ENCODE measurements at places on chromosomes 4 and X. TPM values are rescaled to one million over a fixed set of nuclear protein-coding genes. Genes with fewer than 3 reads are reported as not detected.
A peak's percentile ranks its signal among the peaks of the same experiment; 100 is the strongest.

Gene SPANXB1
- not detected for total RNA-seq

DNA sequence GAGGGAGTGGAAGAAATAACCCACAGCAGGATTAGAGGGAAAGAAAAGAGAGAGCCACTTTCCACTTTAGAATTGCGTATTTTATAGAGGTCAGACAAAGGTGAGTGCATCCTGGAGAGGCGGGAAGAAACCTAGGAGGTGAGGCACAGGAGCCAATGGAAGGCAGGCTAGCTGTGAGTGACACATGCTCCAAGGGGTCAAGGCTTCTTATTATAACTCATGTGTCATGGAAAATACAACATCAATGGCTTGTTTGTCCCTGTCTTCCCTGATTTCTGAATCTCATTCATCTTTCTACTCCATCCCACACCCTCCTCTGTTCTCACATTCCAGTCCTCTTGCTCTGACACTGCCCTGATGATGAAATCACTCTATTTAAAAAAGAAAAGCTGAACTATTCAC lies 14.4 kb downstream of the ANXA3 start:
- no peaks in the 10 kb centered on the region for H3K36me3 ChIP-seq
- no peak overlapping the region for H3K4me3 ChIP-seq
- no peak for DNase-seq
- H3K4me1 ChIP-seq: no peaks in the 10 kb centered on the region
- H3K27me3 ChIP-seq: no peaks in the 10 kb centered on the region

Gene JADE3
- total RNA-seq: 15.5 TPM

Gene RADX
- 13.7 TPM for total RNA-seq

DNA sequence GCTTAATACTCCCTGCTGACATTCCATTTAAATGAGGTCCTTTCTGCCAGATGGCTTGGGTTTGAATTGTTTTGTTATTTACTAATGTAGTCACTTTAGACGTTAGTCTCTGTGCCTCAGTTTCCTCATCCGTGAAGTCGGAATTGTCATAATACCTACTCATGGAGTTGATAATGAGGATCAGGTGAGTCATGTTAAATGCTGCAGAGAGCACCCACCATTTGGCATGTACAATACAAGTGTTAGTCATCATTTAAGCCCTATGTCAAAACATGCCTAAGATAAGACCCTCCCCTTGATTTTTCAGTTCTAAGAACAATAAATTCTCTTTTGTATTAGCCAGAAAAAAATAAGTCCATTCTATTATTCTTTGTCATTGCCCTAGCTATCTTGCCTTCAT lies 534.8 kb upstream of the HTR2C start:
- no peaks in the 10 kb centered on the region for H3K4me1 ChIP-seq
- no peaks in the 10 kb centered on the region for H3K36me3 ChIP-seq
- H3K4me3 ChIP-seq: no peak overlapping the region

DNA sequence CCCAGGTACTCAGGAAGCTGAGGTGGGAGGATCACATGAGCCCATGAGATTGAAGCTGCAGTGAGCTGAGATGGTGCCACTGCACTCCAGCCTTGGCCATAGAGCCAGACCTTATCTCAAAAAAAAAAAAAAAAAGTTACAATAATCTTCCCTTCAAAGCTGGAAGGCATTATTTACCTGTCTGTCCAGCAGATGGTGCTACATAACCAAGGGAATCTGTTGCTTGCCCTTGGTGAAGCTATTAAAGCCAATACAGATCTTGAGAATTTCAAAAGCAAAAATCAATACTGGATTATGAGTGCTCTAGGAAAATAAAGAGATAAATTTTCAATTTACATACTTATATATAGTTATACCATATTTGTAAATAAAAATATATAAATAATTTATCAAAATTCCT lies 25.9 kb downstream of the PKD2 start:
- H3K36me3 ChIP-seq: no peaks in the 10 kb centered on the region
- peak; percentile 48 for DNase-seq
- no peak overlapping the region for H3K4me3 ChIP-seq
- H3K27ac ChIP-seq: no peak overlapping the region
- H3K4me1 ChIP-seq: no peaks in the 10 kb centered on the region

DNA sequence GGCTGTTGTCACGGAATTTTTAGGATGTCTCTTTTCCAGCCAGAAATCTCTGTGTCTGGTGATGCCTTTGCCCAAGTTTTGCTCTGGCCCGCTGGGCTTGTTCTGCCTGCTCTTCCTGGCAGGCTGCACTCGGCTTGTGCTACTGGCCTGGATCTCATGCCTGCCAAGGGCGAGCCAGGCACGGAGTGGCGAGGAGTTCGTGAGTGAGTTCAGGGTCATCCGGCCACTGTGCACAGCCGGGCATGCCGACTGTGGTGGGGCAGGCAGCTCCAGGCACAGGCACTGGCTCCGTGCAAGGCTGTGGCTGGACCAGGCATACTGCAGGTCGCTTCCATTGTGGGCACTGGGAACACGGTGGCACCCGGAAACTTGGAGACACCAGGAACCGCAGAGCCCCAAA lies 129.1 kb downstream of the ARHGAP10 start:
- H3K36me3 ChIP-seq: no peaks in the 10 kb centered on the region
- DNase-seq: no peak
- H3K4me1 ChIP-seq: no peaks in the 10 kb centered on the region
- no peak overlapping the region for H3K27ac ChIP-seq

DNA sequence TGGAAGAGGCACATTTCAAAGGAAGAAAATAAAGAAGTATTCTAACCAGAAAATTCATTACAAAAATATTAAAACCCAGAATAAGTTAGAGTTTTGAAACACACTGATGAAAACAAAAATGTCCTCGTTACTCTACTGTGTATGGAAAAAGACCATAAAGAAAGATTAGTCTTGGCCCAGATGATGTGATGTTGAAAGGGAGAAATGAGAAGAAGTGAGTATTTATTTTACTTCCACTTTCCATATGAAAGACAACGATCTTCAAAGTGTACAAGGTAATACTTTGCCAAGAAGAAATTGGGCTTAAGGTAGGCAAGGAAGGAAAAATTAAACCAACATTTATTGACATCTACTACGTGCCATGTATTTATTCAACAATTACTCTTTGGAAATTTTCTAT lies 48.6 kb upstream of the EMCN start:
- no peaks in the 10 kb centered on the region for H3K27me3 ChIP-seq
- no peaks in the 10 kb centered on the region for H3K36me3 ChIP-seq
- no peak overlapping the region for H3K4me3 ChIP-seq
- H3K27ac ChIP-seq: no peak overlapping the region

DNA sequence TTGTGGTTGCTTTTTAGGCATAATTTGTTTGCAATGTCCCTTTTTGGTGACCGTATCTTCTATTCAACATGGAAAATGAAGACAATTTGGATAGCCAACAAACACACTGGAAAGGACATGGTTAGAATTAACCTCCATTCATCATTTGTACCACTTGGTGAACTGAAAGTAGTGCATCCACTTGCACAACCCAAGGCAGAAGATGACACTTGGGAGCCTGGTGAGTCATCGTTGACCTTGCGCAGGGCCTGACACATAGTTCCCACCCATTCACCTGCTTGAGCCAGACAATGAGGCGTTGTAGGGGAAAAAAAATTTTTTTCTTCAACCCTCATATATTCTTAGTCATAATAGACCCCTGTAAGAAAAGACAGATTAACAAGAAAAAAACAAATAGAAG lies 32.4 kb downstream of the EGF start:
- no peak overlapping the region for H3K27ac ChIP-seq
- no peak for DNase-seq
- H3K27me3 ChIP-seq: no peaks in the 10 kb centered on the region
- no peaks in the 10 kb centered on the region for H3K4me1 ChIP-seq

GRCh38 chr4:94544811-94545210 lies 93.1 kb downstream of the PDLIM5 start:
- H3K4me1 ChIP-seq: no peaks in the 10 kb centered on the region
- peak overlapping the region; percentile 55 for H3K27ac ChIP-seq
- no peaks in the 10 kb centered on the region for H3K27me3 ChIP-seq

Gene P2RY8
- total RNA-seq: not detected

Gene UBA1
- total RNA-seq: 187 TPM

Gene TSPAN5
- total RNA-seq: 26.4 TPM

GRCh38 chrX:123920105-123920785 lies 41.3 kb upstream of the STAG2 start:
- H3K27ac ChIP-seq: no peak overlapping the region
- H3K4me3 ChIP-seq: no peak overlapping the region
- no peak for DNase-seq
- H3K27me3 ChIP-seq: no peaks in the 10 kb centered on the region

- H3K27me3 ChIP-seq: no peaks in the 10 kb centered on the region
- DNase-seq: no peak
- no peak overlapping the region for H3K4me3 ChIP-seq
- no peaks in the 10 kb centered on the region for H3K4me1 ChIP-seq
These were observed 215.0 kb downstream of the SCFD2 start for GRCh38 chr4:53150631-53151488.

- DNase-seq: no peak
- no peak overlapping the region for H3K4me3 ChIP-seq
- H3K27me3 ChIP-seq: no peaks in the 10 kb centered on the region
- H3K27ac ChIP-seq: no peak overlapping the region
These were observed 311.4 kb upstream of the NDST4 start for GRCh38 chr4:115424852-115425251.

GRCh38 chr4:7775396-7775795 lies 164.3 kb downstream of the AFAP1 start:
- no peak for DNase-seq
- no peaks in the 10 kb centered on the region for H3K36me3 ChIP-seq
- no peak overlapping the region for H3K27ac ChIP-seq
- no peaks in the 10 kb centered on the region for H3K27me3 ChIP-seq
- H3K4me1 ChIP-seq: no peaks in the 10 kb centered on the region

Gene ZNF711
- total RNA-seq: 6.4 TPM

- no peak overlapping the region for H3K27ac ChIP-seq
- H3K4me1 ChIP-seq: no peaks in the 10 kb centered on the region
- H3K27me3 ChIP-seq: no peaks in the 10 kb centered on the region
- H3K4me3 ChIP-seq: no peak overlapping the region
- H3K36me3 ChIP-seq: no peaks in the 10 kb centered on the region
- no peak for DNase-seq
These were observed 56.3 kb downstream of the ENOX2 start for GRCh38 chrX:130846746-130847145.

Gene NOX1
- total RNA-seq: not detected

DNA sequence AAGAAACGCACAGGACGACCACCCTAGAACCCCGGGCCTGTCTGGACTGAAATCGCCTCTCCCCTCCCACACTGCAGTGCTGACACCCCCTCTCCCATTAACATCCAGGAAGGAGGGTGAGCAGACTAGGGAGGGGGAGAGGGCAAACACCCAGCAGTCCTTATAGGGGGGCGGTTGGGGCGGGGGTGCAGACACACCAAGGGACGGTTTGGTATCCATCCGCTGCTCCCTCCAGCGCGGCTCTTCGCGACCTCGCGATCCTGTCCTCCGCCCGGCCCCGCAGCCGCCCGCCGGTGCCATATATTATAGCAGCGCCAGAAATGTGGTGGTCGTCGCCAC lies 411 bp upstream of the GPRASP1 start:
- peaks cover 3% of the 10 kb centered on the region for H3K4me1 ChIP-seq
- H3K27ac ChIP-seq: peak overlapping the region; percentile 79
- DNase-seq: no peak
- no peaks in the 10 kb centered on the region for H3K36me3 ChIP-seq
- H3K4me3 ChIP-seq: peak overlapping the region; percentile 52

- H3K4me3 ChIP-seq: no peak overlapping the region
- H3K36me3 ChIP-seq: no peaks in the 10 kb centered on the region
- no peak overlapping the region for H3K27ac ChIP-seq
- DNase-seq: no peak
These were observed 176.1 kb upstream of the PSAPL1 start for GRCh38 chr4:7610841-7611240.

DNA sequence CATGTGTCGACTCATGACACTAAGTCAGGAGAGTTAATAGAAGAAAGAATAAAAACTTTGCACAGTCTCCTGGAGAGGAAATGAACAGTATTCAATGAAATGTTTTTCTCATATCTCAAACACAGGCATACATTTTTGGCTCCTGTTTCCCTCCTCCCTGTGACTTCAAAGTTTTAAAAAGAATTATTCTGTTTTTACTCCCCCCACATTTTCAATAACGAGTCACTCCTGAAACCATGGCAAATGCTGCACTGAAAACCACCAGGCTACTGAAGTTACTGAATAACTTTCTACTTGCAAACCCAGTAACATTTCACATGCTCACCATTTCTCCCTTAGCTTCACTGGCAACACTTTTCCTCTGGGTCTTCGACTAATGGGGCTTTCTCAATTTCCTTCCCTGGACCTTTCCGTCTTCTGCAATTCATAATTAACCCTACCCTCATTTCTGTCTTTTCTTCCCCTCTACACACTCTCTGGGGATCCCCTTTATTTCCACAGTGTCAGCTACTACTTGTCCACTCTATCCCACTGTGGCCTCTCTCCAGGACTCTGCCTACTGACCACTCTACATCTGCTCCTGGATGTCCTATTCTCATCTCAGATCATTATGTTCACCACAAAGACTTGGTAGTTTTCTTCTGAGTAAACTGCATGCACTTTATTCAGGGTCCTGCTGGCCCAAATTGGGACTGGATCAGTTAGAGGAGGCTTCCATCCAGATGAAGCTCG lies 225.8 kb upstream of the ETNPPL start:
- H3K27me3 ChIP-seq: no peaks in the 10 kb centered on the region
- H3K4me1 ChIP-seq: no peaks in the 10 kb centered on the region
- DNase-seq: no peak
- H3K27ac ChIP-seq: no peak overlapping the region
- H3K36me3 ChIP-seq: no peaks in the 10 kb centered on the region
- H3K4me3 ChIP-seq: no peak overlapping the region

Gene ADH6
- not detected for total RNA-seq

Gene YY2
- total RNA-seq: 3.7 TPM

DNA sequence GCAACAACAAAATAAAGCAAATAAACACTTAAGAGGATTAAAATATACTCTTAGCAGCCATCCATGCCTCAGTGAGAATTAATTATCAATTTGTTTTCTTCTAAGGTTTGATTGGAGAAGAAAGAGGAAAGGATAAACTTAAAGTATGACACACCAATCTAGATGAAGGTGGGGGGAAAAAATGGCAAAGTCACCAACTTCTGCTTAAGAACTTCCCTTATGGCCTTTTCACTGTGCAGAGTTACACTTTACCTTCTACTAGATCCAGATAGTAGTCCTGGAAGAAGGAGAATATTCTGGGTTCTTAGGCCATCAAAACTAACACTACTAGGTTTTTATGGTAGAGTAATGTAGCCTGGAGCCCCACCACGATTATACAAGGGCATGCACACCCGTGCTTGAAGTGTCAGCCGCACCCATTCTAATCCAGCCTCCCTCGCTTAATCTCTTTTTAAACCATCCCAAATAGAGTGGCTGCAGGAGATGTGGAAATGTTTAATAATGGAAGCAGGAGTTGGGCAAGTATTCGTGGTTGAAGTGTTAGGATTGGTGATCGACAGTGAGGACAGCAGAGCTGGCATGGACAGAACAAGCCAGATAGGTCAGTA lies 14.1 kb downstream of the ENPEP start:
- peaks cover 8% of the 10 kb centered on the region for H3K4me1 ChIP-seq
- no peak for DNase-seq
- no peak overlapping the region for H3K4me3 ChIP-seq
- H3K36me3 ChIP-seq: no peaks in the 10 kb centered on the region

GRCh38 chr4:8439168-8439567 lies 1.4 kb downstream of the ACOX3 start:
- DNase-seq: no peak
- no peaks in the 10 kb centered on the region for H3K27me3 ChIP-seq
- peaks cover 14% of the 10 kb centered on the region for H3K4me1 ChIP-seq
- H3K36me3 ChIP-seq: no peaks in the 10 kb centered on the region
- H3K27ac ChIP-seq: no peak overlapping the region

Gene TMEM150C
- 8.2 TPM for total RNA-seq

Gene SLC25A5
- total RNA-seq: 134 TPM

All from uterus (tissue), 4 donors.